Stimulated activated CD4-positive, alpha-beta T cell treated with anti-CD3 and anti-CD28 coated beads, Interleukin-2, amount 100 ng/mL, for 24 hours (primary cell): ENCODE measurements at places on chromosomes 11 and 22.

GRCh38 chr11:74019104-74019738 lies 10.3 kb upstream of the UCP3 start:
- DNase-seq, result no peak

GRCh38 chr11:1912289-1912878 lies 7.1 kb upstream of the TNNT3 start:
- DNase-seq, result no peak

GRCh38 chr11:1298695-1299492 lies 10.5 kb downstream of the TOLLIP start:
- DNase-seq, result no peak

GRCh38 chr11:60771879-60772525 lies 13.1 kb upstream of the MS4A10 start:
- no peak for DNase-seq

- no peak for DNase-seq
Measured at GRCh38 chr11:56843816-56844215, 95.3 kb upstream of the OR9G4 start.

- DNase-seq, result no peak
Measured at GRCh38 chr11:41666951-41667653, 207.7 kb upstream of the LRRC4C start.

DNA sequence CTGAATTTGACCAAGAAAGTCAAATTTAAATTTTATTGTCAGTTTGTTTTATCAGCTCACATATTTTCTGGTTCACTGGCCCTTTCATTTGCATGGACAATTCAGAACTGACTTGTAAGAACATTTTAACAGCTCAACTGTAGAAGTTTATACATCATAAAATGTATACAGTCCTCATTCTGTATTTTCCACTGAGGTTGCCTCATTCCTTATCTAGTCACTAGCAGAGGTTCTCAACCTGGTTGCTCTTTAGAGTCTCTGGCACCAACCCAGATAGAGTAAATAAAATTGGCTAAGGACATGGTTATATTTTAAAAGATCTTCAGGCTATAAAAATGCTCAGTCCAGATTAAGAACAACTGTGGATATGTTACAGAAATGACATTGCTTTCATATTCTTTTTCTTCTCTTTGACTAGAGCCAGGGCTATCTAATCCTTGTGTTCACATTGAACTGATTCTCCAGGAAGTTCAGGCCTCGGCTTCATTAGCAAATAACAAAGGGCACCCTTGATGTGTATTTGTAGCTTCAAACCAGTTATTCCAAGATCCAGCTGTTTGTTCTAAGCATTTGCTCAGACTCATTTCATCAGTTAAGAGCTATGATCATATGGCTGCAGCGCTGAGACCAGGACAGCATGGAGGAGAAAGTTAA lies 782.5 kb downstream of the ETS1 start:
- no peak for DNase-seq

- DNase-seq, result no peak
Measured at GRCh38 chr11:118838905-118839553, 44.7 kb upstream of the CXCR5 start.

DNA sequence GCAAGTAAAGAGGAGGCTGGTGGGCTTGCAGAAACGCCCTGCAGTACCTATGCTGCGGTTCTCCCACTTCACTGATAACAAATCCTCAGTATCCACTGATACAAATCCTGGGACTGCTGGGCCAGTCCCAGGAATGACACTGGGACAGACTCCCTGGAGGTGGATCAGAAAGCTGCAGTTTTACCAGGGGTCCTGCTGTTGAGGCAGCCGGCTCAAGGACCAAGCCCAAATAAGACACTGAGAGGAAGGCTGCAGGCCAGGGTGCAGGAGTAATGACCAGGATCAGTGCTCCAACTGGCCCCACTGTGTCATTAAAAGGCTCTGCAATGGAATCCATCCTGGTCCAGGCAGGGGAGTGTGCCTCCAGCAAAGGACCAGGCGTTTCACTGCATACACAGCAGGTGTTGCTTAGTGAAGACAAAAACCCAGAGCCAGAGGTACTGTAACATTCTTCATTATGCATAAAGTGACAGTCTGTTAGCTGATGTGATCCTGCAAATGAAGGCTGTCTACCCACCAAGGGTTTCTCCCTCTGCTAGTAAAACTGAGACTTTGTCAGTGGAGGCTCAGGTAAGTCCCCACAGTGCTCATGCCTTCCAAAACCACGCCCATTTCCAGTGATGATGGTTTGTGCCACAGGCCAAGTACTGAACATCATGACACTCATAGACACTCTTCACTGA lies 1.4 kb upstream of the C22orf39 start:
- peak; percentile 51 for DNase-seq

- no peak for DNase-seq
Measured at GRCh38 chr11:132858223-132858622, 674.1 kb downstream of the OPCML start.

- no peak for DNase-seq
Measured at GRCh38 chr11:9160166-9160565, 68.8 kb upstream of the SCUBE2 start.

DNA sequence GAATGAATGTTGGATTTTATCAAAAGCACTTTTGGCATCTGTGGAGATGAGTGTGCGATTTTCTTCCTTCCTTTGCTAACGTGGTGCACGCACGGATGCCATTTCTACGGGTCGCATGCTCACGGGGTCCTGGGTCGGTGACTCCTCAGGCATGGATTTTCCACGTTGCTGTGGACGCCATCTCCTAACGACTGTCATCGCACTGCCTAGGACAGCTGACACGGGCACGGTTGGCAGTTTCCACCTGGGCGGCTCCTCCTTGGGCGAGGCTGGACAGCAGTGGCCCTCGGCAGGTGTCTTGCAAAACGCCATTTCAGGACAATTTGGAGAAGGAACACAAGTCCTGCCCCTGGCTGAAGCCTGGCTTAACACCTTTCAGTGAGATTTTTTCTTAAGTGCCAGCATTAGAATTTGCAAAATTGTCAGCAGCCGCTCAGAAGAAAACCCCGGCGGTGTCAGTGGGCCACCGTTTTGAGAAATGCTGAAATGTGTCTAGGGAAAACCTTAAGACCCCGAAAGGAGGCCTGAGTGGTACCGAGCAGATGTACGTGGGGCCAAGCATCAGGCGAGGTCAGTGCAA lies 34.7 kb upstream of the TOLLIP start:
- no peak for DNase-seq

DNA sequence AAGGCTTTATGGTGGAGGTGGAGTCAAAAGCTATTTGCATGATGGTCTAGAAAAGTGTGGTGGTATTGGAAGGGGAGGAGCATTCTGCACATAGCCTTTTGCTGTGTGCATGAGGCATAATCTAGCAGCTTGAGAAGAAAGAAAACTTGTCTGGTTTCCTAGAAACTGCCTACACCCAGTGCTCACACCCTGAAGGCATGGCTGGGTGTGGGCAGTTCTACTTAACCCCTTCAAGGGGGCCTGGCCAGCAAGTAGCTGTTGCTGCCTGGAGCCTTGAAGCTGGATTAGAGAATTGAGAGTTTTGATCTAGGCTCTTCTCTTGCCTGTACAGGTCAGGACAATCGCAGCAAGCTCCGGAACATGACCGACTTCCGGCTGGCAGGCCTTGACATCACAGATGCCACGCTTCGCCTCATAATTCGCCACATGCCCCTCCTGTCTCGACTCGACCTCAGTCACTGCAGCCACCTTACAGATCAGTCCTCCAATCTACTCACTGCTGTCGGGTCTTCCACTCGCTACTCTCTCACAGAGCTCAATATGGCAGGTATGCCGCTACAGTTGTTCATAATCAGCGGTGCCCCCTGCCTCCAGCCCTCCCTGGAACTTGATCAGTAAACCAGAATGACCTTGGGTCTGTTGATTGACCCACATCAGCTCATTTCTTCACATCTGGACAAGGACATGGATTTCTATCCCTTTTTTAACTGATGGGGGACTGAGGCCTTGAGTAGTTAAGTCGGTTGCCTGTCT lies 12.2 kb upstream of the GRK2 start:
- DNase-seq, result no peak

- no peak for DNase-seq
Measured at GRCh38 chr11:77353131-77353530, 51.6 kb upstream of the GDPD4 start.

DNA sequence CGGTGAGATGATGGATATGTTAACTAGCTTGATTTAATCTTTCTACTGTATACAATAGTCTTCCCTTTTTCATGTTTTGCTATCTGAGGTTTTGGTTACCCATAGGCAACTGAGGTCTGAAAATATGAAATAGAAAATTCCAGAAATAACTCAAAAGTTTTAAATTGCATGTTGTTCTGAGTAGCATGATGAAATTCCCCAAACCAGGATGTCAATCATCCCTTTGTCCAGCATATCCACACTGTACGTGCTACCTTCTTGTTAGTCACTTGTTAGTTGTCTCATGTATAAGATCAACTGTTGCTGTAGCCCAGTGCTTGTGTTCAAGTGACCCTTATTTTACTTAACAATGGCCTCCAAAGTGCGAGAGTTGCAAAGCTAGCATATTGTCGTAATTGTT lies 21.2 kb upstream of the OR10W1 start:
- no peak for DNase-seq

DNA sequence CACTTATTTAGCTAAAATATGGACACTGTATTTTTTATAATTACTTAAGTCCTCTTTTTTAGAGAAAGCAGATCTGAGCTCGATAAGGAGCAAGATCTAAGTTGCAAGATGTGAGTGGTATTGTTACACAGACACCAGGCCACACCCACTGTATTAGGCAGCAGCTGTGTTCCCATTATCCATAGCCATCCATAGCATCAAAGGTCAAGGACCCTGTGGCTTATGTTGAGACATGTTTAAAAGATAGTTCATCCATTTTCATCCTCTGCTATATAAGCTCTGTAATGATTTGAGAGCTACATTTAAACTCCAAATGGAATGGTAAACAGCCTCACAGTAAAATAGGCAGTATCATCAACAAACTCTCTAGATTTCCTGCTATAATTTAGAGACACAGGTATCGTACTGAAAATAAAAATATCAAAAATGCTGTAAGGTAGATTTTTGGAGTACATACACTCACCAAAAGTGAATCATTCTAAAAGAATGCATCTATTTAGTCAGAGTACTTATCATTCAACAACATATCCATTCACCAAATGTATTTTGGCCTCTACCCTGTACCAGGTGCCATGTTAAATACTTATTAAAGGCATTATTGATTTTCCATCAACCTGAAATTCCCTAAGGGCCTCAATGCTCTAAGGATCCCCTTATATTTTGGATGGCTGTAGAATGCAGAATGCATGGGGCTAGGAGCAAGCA lies 574.0 kb downstream of the LRRC4C start:
- DNase-seq, result no peak

DNA sequence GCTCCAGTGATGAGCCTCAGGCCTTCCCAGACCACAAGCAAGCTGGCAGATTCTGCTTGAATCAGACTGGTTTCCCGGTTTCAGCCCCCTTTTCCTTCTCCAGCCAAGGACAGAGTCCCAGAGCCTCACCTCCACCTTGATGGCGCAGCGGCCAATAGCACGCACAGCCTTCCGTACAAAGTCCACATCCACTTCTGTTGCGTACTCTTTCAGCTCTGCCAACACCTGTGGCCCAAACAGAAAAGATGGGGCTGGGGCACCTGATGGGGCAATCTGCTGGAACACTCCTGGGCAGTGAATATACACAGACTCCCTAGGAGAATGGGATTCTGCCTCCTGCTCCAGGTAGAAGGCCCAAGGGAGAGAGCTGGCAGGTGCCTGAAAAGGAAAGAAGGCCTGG lies 35.5 kb upstream of the RASL10A start:
- no peak for DNase-seq

DNA sequence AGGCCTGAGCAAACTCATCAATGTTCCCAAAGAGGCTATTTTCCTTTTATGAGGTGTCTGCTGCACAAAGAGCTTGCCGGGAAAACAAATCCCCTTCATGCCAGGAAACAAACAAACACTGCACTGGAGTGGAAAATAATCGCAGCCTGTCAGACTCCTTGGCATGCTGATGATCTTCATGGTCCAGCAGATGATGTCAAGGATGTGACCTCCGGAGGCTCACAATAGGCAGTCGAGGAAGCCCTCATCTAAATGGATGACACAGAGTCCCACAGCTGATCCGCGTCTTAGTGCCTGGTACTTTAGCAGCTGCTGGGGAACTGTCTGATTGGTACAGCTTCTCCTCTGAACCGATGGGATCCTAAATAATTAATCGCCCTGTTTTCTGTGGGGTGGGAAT lies 187.6 kb downstream of the TENM4 start:
- DNase-seq, result no peak

GRCh38 chr11:122811721-122812120 lies 26.6 kb upstream of the CRTAM start:
- no peak for DNase-seq

DNA sequence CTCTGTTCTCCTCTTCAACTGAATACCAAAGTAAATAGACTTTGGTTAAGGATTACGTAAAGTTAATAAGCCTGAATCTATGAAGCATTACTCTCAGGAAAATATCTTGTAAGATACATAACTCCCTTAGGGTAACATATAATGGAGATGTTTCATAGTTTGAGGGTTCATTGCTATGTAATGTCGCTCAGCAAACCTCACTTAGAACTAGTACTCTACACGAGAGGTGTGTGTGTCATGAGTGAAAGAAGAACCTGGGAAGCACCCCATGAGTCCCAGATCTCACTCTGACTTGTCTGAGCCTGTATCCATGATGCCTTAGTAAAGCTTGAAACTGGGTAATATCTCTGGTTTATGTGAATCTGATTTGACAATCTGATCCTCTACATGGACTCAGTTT lies 429.5 kb upstream of the ANO3 start:
- no peak for DNase-seq

DNA sequence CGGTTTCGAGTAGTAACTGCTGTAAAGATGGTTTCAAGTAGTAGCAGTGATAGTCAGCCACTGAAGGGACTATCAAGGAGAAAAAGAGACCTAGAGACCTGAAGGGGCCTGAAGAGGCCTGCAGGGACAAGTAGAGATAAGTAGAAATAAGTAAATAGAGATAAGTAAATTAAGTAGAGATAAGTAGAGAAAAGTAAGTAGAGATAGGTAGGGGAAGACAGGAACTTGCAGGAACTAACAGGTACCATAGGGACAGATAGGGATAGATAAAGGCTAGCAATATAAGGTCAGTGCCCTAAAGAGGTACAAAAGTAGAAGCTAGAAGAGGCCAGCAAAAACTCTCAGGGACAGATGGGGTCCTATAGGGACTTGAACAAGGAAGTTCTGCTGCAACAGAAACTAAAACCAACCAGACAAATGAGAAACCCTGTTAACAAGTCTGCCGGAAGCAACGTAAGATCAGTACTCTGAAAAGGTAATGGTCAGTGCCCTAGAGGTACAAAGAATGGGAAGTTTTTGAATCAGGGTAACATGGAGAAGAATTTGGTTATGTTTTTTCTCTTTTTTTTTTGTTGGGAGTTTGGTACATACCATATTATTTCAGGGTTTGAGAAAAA lies 9.6 kb upstream of the SC5D start:
- DNase-seq, result no peak

DNA sequence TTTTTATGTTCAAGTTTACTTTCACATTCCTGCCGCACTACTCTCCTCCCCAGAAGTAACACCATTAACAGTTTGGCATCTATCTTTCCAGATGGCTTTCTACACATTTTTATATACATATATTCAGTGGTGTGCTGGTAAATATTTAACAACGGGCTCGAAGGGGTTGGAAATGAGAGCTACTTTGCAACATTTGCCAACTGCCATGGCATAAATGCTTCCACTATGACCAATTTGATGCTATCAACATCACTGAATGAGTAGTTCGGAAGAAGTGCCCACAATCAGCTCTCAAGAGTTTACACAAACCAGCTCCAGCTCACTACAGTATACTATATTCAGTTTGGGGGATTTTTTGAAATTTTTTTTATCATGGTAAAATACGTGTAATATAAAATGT lies 55.2 kb downstream of the RELT start:
- no peak for DNase-seq
